ENCODE measurements at places on chromosomes 5 and 9. TPM values are rescaled to one million over a fixed set of nuclear protein-coding genes. Genes with fewer than 3 reads are reported as not detected.

- no peak overlapping the region for H3K4me3 ChIP-seq
- H3K4me1 ChIP-seq, result no peaks in the 10 kb centered on the region
- H3K36me3 ChIP-seq, result no peaks in the 10 kb centered on the region
- H3K27me3 ChIP-seq, result no peaks in the 10 kb centered on the region
- DNase-seq, result no peak
- no peak overlapping the region for H3K27ac ChIP-seq
Measured at GRCh38 chr5:116273448-116274242, 188.8 kb downstream of the COMMD10 start.

DNA sequence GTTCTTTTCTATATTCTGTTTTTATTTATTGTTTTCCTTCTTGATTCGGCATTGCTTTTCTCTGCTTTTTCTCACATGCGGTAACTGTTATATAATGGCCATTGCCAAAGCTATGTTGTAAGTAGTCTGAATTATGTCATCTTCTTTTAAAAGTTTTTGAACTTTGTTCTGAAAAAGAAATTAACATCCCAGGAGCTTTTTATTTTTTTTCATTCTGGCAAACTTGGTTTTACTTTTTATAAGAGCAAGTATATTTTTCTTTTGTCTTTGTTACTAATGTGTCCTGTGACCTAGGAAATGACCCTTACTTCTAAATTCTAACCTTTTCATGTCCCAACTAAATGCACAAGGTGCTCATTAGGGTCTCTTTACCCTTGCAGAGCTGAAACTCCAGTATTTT is 26.7 kb upstream of the IZUMO3 start:
- H3K27ac ChIP-seq, result no peak overlapping the region
- no peak for DNase-seq
- H3K36me3 ChIP-seq, result no peaks in the 10 kb centered on the region
- no peaks in the 10 kb centered on the region for H3K27me3 ChIP-seq

DNA sequence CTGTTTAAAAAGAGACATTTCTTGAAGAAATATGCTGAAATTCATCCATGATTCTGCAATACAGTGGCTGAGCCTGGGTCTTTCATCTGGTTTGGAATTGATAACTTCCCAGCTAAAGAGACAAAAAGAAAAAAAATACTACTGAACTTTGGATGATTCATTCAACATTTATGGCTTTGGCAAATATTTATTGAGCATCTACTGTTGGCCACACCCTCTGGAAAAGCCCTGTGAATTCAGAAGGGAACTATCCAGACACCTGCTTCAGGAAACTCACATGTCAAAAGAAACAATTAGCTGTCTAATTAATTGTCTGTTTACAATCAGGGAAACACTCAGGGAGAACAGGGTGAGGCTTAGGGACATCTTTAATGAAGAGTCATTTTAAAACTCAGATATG is 17.8 kb upstream of the ZNF622 start:
- no peaks in the 10 kb centered on the region for H3K36me3 ChIP-seq
- no peak overlapping the region for H3K4me3 ChIP-seq
- H3K27me3 ChIP-seq, result no peaks in the 10 kb centered on the region
- DNase-seq, result no peak
- H3K4me1 ChIP-seq, result no peaks in the 10 kb centered on the region
- H3K27ac ChIP-seq, result no peak overlapping the region

DNA sequence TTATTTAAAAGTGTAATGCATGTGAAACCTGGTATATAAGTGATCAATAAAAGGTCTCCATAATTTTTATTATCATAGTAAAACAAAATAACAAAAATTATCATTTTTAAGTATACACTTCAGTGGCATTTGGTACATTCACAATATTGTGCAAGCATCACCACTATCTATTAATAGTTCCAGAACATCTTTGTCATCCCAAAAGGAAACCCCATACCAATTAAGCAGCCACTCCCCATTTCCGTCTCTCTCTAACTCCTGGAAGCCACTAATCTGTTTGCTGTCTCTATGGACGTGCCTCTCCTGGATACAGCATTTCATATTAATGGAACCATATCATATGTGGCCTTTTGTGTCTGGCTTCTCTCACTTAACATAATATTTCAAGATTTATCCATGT is 7.6 kb downstream of the OLFML2A start:
- no peak overlapping the region for H3K4me3 ChIP-seq
- no peak for DNase-seq
- H3K27me3 ChIP-seq, result no peaks in the 10 kb centered on the region
- H3K4me1 ChIP-seq, result no peaks in the 10 kb centered on the region
- H3K36me3 ChIP-seq, result no peaks in the 10 kb centered on the region
- H3K27ac ChIP-seq, result no peak overlapping the region

DNA sequence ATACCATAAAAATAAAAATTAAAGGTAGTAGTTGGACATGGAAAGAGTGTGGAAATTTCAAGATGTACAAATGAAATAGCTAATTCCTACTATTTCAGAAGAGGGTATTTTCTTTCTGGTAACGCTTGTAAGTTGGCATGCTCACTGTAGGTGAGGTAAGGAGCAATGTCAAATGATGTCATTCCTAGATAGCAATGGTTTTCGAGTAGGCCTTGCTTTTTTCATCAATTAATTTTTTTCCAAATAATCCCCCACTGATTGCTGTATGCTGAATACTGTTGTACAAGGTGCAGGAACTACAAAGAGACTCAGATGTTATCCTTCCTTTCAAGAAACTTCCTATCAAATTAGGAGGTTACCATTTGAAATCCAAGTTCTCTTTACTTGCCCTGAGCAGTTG is 928 bp upstream of the SELENOP start:
- H3K36me3 ChIP-seq, result no peaks in the 10 kb centered on the region
- no peak overlapping the region for H3K4me3 ChIP-seq
- H3K27me3 ChIP-seq, result no peaks in the 10 kb centered on the region
- no peak overlapping the region for H3K27ac ChIP-seq
- no peaks in the 10 kb centered on the region for H3K4me1 ChIP-seq
- no peak for DNase-seq

PRPF4 gene
- 16.9 TPM for total RNA-seq

PCDHGA11 gene
- 0.83 TPM for total RNA-seq

Data from natural killer cell (primary cell).